ENCODE measurements at places on chromosomes 4 and X. TPM values are rescaled to one million over a fixed set of nuclear protein-coding genes. Genes with fewer than 3 reads are reported as not detected.

The MUC7 gene
- total RNA-seq: not detected

The DSPP gene
- total RNA-seq: not detected

The AFM gene
- total RNA-seq: not detected

The DMRTC1 gene
- not detected for total RNA-seq

DNA sequence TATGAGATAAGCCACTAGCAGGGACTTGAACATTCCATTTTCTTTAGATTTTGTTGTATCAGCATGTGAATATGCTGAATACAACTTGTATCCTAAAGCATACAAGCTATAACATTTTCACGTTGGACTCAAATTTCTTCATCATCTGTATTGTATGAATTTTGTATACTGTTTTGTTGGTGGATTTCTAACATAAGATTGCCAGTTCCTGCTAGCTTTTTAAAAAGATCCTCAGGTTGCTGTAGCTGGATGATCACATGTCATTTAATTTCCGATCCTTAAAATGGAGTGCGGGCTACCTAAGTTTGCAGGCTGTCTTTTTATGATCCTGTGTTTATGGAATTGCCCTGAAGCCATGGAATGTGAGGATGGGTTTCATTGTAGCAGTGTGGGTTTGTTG is 6.9 kb downstream of the PDLIM5 start:
- no peak for DNase-seq

GRCh38 chr4:164847967-164848649 is 28.9 kb upstream of the APELA start:
- DNase-seq: no peak

- no peak for DNase-seq
These were observed 1.4 kb upstream of the HHIP start for GRCh38 chr4:144644368-144645101.

DNA sequence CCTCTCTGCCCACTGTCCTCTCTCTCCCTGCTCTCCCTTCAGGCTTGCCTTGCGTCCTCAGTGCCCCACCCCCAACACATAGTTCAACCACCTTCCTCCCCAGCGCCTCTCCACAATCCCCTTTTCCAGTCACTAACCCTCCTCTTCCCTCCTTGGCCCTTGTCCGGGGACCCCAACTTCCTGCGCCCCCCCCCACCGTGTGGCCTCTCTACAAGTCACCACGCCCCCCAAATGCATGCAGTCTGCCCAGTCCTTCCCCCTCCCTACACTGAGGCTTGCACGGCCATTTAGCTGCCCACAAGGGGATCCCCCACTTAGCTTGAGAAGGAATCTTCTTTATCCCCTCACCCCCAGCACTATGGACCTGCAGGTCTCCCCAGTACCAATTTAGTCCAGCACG is 569 bp downstream of the CXCR3 start:
- DNase-seq: no peak

- no peak for DNase-seq
These were observed 95.9 kb upstream of the MYOZ2 start for GRCh38 chr4:119039779-119040178.

DNA sequence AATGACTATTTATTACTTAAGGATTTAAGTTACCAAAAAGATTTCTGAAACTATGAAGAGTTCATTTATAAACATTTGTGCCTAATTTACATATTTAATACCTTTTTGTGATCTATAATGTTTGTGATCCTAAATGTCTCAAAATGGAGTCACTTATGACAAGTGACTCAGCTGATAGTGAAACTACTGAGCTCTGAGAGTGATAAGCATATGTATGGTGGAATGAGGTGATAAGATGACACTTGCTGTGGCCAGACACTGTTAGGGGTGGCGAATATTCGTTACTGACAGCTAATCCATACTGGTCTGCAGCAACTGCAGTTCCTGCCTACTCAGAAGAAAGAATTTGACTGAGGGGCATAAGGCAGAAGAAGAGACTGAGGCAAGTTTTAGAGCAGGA is 5.5 kb upstream of the NXF3 start:
- DNase-seq: no peak

DNA sequence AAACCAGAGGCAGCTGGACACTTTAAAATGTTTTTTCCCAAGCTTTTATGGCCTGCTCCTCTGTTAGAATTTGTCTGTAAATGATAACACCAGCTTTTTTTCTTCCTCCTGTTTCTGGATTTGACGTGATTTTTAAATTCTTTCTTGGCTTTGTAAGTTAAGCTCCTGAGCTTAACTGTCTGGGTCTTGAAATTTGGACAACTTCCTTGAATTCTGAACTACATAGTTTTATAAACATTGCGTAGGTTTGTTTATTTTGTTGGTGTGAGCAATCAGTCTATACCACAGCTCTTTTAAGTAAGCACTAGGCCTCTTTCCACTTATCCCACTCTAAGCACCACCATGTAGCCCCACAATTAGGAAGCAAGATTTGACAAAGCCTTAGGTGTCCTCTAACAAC is 144.4 kb upstream of the GUCY1A1 start:
- no peak for DNase-seq

DNA sequence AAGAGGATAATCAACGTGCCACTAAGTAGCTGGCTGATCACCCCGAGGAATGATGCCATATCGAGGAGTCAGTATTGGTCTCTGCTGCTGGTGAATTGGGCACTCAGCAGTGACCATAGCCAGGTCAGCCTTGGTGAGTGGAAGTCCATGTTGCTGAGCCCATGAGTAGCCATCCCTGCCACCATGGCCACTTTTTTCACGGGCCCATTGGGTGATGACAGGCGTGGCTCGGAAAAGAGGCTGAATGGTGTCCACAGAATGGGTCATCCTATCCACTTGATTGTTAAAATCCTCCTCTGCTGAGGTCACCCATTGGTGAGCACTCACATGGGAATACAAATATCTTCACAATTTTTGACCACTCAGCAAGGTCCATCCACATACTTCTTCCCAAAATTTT is 114.4 kb downstream of the UBE2NL start:
- no peak for DNase-seq
